Hematopoietic multipotent progenitor cell treated with erythropoietin and hydrocortisone succinate and interleukin-3 and kit ligand, for 8 days (in vitro differentiated cells): ENCODE measurements at places on chromosomes 5 and 9.
A peak's percentile ranks its signal among the peaks of the same experiment; 100 is the strongest.

DNA sequence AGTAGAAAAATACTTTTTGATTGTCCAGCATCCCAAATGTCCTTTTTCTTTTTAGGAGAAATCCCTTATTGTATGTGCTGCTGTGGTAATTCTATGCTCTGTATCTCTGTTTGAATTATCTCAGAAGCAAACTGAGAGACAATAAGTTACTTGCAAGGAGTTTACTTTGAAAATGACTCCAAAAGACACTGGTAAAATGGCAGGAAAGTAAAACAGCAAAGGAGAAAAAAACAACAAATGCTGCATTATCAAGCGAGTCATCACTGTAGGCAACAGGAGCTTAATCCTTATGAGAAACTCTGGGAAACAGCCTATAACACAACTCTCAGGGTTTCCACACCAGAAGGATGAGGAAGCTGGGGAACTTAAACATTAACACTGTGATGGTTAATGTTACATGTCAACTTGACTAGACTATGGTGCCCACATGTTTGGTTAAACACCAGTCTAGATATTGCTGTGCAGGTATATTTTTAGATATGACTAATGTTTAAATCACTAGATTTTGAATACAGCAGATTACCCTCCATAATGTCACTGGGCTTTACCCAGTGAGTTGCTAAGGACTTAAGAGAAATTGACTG lies 92.6 kb upstream of the GAS1 start:
- no peak for DNase-seq

- DNase-seq, result no peak
Measured at GRCh38 chr9:99253134-99253533, 31.1 kb downstream of the SEC61B start.

DNA sequence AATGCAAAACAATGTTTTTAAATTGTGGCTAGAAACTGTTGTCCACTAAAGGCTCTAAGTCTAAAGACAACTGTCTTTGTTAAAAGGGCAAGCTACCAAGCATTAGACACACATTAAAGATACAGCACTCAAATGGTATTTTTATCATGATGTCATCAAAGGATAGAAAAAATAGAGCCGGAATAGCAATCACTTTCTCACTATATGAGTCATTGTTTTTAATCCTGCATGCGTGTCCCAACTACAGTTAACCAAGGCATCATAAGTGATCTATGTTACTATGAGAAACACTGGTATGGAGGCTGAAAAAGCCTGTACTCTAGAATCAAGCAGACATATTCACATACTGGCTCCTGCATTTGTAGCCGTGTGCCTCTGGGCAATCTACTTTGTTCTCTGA lies 1.9 kb upstream of the PJA2 start:
- peak; percentile 48 for DNase-seq

DNA sequence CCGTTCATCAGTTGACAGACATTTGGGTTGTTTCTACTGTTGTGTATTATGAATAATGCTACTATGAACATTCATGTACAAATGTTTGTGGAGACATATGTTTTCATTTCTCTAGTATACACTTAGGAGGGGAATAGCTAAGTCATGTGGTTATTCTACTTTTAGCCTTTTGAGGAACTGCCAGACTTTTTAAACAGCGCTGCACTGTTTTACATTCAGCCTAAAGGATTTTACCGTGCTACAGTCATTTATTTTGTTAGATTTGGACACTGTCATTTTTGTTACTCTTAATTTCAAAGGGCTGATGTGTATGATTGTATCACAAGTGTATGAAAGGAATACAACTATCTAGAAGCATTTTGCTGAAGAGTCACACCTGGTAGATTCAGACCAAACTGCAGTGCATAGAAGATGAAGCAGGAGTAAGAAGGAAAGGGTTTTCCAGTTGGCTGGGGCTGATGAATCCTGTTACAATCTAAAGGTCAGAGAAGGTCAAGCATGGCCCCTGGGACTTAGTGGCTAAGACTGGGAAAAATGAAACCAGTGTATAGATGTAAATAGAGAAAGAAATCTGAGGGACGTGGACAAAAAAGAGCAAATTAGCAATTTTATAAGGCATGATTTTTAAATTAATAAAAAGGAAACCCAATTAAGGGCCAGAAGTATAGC lies 509.7 kb downstream of the PSAT1 start:
- no peak for DNase-seq

DNA sequence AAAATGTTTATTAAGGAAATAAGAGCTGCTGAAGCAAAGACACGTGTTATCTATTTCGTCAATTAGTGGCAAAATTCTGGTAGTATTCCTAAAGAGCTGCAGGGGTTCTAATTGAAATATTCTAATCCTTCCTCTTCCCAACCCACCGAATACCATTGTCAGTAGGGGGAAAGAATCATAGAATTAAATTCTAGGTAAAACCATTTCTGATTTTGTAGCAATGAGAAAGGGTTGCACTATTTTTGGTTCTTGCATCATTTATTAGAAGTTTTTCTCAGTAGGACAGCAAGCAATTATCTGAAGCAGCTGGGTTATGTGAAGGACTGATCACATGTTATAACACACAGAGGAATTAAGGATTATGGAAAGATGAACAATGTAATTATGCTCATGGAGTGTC lies 80.3 kb upstream of the SEMA6A start:
- no peak for DNase-seq

- no peak for DNase-seq
Measured at GRCh38 chr9:136902259-136902821, 16.0 kb downstream of the TRAF2 start.

GRCh38 chr9:24189986-24190385 lies 355.7 kb downstream of the IZUMO3 start:
- DNase-seq, result no peak

GRCh38 chr5:87845734-87846133 lies 422.9 kb downstream of the TMEM161B start:
- DNase-seq, result no peak

- DNase-seq, result no peak
Measured at GRCh38 chr5:108437425-108437824, 55.5 kb upstream of the FBXL17 start.

- DNase-seq, result peak; percentile 62
Measured at GRCh38 chr5:10536931-10537579, 26.8 kb upstream of the ANKRD33B start.

- no peak for DNase-seq
Measured at GRCh38 chr5:179878222-179879002, 19.8 kb upstream of the MRNIP start.

GRCh38 chr5:14464671-14465070 lies 116.9 kb upstream of the OTULINL start:
- DNase-seq, result no peak

- DNase-seq, result no peak
Measured at GRCh38 chr5:168347368-168348083, 56.1 kb downstream of the WWC1 start.

- DNase-seq, result no peak
Measured at GRCh38 chr9:115164511-115164974, 46.6 kb upstream of the TNC start.

- DNase-seq, result no peak
Measured at GRCh38 chr5:100584069-100584468, 48.9 kb downstream of the FAM174A start.

GRCh38 chr5:179904463-179905160 lies 3.1 kb downstream of the TBC1D9B start:
- no peak for DNase-seq

GRCh38 chr5:88190106-88190834 lies 78.4 kb downstream of the TMEM161B start:
- DNase-seq, result no peak
